ENCODE measurements at places on chromosomes 16 and 17.

DNA sequence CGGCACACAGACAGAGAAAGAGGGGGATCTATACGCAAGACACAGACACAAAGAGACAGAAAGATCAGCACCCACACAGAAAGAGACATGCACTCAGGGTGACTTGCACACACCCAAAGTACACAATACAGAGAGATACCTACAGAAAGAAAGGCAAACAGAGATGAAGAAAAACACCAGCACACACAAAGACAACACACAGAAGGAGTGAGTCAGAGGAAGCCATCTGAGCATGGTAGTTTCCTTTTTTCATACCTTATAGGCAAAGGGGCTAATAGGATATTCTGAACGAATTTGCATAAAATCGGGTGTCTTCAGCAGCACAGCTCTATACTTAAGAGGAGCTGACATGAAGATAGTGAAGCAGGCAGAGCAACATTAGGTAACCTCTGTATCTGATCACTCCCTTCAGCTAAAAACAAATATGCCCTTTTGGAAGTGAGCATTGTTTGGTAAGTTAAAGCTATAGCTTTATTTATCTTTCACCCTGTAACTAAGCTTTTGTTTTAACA is 198.6 kb downstream of the AATF start:
- DNase-seq, result no peak

GRCh38 chr16:16045879-16046278 is 96.5 kb downstream of the ABCC1 start:
- no peak for DNase-seq

DNA sequence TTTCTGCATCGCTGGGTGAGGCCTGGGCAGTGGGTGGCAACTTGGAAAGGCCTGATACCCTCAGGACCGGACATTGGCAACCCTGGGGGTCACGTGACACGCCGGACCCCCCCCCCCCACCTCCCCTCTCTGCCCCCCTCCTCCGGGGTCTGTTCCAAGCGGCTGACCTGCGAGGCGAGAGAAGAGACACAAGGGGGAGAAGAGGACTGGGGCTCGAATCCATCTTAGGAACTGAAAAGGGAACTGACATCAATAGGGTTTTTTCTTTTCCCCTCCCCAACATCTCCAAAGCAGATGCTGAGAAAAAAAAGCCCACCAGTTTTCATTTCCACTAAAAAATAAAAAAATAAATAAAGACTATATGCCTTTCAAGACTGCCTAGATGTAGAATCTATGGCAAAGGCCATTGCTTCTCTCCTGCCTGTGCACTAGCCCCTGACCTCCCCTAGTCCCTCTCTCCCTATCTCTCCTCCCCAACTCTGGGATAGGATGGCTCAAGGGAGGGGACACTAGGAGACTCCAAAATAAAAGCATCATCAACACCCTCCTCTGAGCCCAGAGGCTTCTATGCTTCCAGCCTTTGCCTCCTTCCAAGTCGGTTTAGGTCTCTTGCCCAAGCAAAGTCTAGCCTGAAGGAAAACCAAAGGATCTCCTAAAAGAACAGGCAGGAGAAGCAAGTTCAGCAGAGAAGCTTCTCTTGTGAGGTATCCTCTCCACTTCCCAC is 7.7 kb upstream of the HOXB2 start:
- no peak for DNase-seq

GRCh38 chr16:473046-474043 is 47.9 kb downstream of the RAB11FIP3 start:
- DNase-seq, result no peak

DNA sequence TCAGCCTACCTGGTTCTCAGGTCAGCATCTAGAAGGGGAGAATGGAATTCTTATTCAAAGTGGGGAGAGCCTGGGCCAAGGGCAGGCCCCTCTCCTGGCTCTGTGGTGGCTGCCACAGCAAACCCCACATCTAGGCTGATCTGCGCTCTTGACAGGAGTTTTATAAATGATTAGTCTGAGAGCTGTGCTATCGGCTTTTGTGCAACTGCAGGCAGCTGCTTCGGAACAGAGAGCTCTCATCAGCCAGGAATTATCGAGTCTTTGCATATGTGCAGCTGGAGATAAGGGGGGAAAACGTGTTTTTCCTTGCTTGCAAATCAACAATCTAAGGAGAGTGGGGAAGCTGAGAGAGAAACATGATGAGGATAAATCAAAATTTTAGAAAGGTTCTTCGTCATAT is 91.7 kb downstream of the HS3ST3A1 start:
- no peak for DNase-seq

DNA sequence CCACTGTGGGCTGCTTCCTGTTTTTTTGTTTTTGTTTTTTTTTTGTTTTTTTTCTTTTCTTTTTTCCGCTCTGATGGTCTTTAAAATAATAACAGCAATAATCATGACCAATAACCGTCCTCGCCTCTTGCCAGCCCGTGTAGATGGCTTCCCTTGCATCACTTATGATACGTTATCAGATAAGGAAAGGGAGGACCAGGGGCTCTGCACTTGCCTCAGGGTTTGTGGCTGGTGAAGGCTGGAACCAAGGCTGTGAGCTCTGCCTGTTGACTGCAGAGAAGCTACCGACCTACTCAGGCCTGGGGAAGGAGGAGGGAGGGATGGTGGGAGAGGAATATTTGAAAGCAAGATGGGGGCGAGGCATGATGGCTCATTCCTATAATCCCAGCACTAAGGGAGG is 114.0 kb upstream of the SDK2 start:
- DNase-seq, result no peak

- DNase-seq, result no peak
Measured at GRCh38 chr17:80187515-80187941, 17.7 kb downstream of the CARD14 start.

GRCh38 chr17:44970136-44970741 is 2.1 kb upstream of the C1QL1 start:
- no peak for DNase-seq

GRCh38 chr16:11169641-11170040 is 86.4 kb downstream of the SOCS1 start:
- no peak for DNase-seq

- no peak for DNase-seq
Measured at GRCh38 chr17:56393156-56393555, 200.3 kb upstream of the NOG start.

DNA sequence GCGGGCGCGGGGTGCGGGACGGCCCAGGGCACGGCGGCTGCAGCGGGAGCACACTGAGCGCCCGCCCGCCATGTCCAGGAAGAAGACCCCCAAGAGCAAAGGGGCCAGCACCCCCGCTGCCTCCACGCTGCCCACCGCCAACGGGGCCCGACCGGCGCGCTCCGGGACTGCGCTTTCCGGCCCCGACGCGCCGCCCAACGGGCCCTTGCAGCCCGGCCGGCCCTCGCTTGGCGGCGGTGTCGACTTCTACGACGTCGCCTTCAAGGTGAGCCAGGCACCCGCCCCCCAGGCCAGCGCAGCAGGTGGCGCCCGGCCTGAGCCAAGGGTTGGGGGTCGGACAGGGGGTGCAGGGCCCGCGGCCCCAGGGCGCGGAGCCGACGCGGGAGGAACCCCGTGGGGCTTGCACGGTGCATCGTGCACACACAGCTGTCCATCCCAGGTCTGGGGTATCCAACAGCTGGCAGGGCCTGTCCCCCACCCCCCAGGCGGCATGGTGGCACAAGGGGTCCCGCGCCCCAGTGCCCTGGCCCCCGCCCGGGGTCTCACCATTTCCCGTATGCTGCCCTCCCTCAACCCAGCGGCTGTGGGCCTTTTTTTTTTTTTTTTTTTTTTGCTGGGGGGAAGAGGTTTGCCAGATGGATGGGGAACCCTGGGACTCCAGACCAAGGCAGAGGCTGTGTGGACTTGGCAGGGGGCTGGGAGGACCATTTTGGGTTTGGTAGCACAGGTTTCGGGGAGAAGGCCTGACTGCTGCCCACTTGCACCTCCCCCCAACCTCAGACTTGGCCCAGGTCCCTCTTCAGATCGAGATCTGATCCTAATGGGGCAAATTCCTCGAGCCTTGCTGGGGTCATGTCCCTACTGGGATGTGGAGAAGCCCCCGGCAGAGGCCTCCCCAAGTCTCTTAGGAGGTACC is 547 bp downstream of the RAB26 start:
- DNase-seq, result peak; percentile 79

GRCh38 chr17:82767041-82767754 is 15.3 kb downstream of the TBCD start:
- no peak for DNase-seq

DNA sequence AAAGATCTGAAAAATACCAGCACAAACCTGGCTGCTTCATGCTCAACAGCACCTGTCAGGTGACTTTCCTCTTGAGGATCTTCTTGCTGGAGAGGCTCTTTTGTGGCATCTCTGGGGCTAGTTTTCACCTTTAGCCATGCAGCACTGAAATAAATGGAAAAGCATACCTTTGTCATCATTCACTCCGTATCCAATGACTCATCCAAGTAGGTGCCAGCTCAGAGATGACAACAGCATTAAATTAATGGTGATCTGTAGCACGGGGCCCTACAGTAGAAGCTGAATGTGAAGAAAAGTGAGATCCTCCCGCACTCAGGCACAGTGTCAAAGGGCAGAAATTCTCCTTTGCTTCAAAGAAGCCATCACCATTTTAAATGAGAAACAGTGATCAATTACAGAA is 32.2 kb downstream of the KIAA0753 start:
- DNase-seq, result no peak

DNA sequence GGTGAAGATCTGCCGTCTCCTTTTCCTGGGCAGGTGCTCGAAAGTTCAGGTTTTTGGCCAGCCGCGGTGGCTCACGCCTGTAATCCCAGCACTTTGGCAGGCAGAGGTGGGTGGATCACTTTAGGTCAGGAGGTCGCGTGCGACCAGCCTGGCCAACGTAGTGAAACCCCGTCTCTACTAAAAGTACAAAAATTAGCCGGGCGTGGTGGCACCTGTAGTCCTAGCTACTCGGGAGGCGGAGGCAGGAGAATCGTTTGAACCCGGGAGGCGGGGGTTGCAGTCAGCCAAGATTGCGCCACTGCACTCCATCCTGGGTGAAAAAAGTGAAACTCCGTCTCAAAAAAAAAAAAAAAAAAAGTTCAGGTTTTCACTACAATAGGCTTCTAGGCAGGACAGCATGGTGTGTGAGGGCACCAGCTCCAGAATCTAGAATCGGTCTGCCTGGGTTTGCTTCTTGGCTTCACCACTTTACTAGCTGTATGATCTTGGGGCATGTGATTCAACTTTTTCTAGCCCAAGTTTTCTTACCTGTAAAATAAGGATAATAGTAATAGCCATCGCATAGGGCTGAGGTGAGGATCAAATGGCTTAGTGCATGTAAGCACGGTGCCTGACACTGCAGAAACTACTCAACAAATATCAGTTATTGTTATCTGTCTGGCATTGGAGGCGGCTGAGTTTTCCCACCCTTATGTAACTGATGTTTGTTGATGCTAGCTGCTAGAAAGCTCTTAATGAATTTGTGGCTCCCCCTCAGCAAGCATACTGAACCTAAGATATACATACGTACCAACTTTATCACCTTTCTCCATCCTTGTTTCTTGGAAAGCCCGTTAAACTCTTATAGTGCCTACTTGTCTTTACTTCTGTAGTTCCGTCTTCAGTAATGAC is 1.3 kb downstream of the PSMD12 start:
- peak; percentile 40 for DNase-seq

GRCh38 chr17:15175356-15175755 is 89.8 kb downstream of the PMP22 start:
- no peak for DNase-seq

DNA sequence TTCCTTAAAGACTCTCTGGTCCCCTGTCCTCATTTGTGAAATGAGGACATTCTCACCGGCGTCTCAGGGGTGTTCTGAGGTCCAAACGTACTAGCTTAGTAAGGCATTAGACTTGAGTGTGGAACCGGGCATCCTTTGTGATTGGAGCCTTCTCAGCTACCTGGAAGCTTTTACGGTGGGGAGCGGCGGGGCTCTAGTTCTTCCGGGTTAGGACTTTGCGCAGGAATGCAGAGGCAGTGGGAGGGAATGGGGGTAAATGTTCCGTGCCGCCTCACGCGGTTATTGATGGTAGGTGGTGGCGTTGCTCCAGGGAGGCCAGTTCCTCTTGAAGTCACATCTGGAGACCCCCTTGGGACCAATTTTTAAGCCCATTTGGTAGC is 113.6 kb downstream of the SNX29 start:
- peak; percentile 76 for DNase-seq

GRCh38 chr16:19265380-19265930 is 20.1 kb upstream of the CLEC19A start:
- no peak for DNase-seq

DNA sequence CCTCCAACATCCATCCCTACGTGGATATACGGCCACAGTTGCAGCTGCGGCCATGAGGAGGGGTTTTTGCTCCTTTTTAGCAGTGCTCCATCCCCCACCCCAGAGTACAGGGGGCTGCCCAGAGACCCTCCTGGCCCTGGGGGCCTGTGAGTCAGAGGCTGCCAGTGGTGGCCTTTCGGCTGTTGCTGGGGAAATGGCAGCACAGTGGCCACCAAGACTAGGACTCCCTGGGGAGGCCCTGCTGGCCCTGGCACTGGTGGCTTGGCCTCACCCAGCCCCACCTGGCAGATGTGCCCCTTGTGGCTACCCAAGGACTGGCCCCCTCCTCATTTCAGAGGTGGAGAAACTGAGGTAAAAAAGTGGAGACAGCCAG is 29.1 kb downstream of the RAI1 start:
- no peak for DNase-seq

DNA sequence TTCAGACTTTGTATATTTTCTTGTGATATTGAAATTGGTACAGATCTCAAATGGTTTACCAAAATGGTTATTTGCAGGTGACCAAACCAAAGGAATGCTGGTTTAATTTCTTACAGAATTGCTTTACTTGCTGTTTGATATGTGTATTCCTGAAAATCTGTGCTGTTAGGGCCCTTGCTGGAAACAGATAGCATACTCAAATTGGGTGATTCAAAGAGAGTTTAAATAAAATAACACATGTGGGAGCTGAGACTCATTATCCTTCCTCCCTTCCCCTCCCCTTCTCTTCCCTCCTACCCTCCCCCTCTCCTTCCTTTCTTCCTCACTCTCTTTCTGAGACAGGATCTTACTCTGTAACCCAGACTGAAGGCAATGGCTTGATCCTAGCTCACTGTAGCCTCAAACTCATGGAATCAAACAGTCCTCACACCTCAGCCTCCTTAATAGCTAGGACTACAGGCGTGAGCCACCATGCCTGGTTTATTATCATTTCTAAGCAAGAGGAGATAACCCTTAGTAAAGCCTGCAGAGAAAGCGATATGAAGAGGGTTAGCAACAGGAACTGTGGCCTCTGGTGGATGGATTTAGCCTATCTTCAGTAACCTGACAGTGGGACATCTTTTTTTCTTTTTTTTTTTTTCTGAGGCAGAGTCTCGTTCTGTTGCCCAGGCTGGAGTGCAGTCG is 141.9 kb downstream of the BCAS3 start:
- no peak for DNase-seq

- DNase-seq, result no peak
Measured at GRCh38 chr16:85631802-85632393, 18.8 kb downstream of the GSE1 start.

DNA sequence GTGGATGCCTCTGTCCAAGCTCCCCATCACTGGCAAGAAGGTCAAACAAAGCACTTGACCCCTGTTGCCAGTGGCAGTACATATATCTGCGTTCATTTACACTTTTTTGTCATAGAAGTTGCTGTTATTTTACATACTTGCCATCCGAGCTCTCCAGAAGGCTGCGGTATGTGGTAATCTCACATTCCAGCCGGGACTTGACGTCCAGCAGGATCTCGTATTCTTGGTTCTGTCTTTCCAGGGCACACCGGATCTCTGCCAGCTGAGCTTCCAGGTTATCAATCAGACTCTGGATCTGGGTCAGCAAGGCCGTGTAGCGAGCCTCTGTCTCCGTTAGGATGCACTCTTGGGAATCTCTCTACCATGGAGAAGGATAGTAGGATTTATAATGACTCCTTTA is 6.6 kb downstream of the KRT39 start:
- DNase-seq, result no peak

Measured in suprapubic skin (tissue), 4 donors.